ENCODE measurements at places on chromosomes 2 and 18.

DNA sequence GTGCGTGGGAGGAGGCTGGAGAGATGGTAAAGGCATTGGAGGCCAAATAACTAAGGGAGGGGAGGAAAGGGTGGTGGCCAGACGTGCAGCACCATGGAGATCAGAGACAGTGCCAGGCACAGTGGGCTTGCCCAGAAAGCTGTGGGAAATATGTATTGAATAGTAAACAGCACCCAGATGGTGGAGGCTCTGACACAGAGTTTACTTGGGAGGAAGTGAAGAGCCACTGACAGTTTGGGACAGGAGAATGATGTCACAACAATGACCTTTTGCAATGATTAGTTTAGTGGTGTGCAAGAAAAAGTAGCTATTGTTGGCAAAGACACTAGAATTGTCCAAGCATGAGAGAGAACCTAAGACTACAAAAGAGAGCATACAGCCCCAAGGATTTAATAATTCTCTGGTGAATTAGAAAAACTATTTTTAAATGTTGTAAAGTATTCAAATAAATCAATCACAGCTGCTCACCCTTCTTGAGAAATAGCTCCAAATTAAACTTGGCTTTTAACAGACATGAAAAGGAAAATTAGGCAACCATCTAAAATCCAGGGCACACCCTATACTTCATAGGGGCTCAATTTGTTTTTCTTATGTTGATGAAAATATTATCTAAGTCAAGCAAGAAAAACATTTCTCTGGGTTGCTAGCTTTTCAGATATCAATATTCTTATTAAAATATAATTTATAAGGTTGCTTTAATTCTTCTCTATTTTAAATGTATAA is 458.7 kb upstream of the HNRNPA3 start:
- DNase-seq, result no peak

GRCh38 chr2:212052412-212053159 is 486.0 kb downstream of the ERBB4 start:
- no peak for DNase-seq

GRCh38 chr2:133657591-133657990 is 89.3 kb upstream of the NCKAP5 start:
- no peak for DNase-seq

DNA sequence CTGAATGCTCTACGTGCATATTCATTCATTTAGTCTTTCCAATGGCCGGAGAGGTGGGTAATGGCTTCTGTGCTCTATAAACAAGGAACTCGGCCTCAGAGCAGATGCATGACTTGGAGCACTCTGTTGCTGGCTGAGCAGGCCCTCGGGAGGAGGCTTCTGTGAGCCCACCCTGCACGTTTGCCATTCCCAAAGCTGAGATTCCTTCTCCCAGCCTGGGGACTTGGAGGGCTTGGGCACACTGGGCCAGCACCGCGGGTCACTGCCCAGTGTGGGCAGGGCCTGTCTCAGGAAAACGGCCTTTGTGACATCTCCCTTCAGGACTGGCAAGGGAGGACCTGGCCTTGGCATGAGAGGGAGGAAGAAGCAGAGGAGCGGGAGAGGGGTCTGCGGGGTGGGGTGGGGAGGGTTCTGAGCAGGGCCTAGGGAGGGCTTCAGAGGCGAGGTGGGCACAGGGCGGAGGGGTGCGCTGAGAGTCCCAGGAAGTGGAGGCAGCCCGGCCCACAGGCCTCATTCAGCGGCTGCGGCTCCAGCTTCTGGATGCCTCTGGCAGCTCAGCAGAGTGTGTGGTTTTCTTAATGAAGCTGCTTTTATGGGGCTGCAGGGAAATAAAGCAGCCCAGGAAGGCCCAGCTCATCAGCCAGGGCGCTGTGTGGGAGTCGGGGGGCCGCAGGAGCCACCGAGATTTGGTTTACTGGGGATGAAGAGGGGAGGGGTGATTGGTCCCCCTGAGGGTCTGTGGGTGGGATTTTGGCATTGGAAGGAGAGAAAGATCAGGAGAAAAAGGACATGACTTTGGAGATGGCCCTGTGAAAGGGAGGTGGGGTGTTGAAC is 51.7 kb upstream of the OTOF start:
- no peak for DNase-seq

GRCh38 chr2:120310136-120310535 is 35.8 kb upstream of the INHBB start:
- DNase-seq, result no peak

- DNase-seq, result no peak
These were observed 76.3 kb upstream of the GLS start for GRCh38 chr2:190804182-190804795.
